ENCODE measurements at places on chromosomes 11 and 22. TPM values are rescaled to one million over a fixed set of nuclear protein-coding genes. Genes with fewer than 3 reads are reported as not detected.

Gene TPBGL
- under 0.01 TPM for total RNA-seq

Gene RIC8A
- 104 TPM for total RNA-seq

Gene CAPRIN1
- total RNA-seq: 154 TPM

Gene PLEKHA7
- under 0.01 TPM for total RNA-seq

Gene ST13
- 236 TPM for total RNA-seq

Gene APOL3
- total RNA-seq: 104 TPM

Gene RAC2
- total RNA-seq: 8.8 TPM

Gene JRKL
- 10.9 TPM for total RNA-seq

Gene SMIM38
- total RNA-seq: not detected

Gene OR4C46
- total RNA-seq: not detected

Gene TSGA10IP
- total RNA-seq: not detected

Gene BDNF
- 8.5 TPM for total RNA-seq

Gene AIFM3
- 0.46 TPM for total RNA-seq

Gene LYVE1
- 0.32 TPM for total RNA-seq

Gene CBLIF
- not detected for total RNA-seq

Gene BACE1
- total RNA-seq: 6.2 TPM

Gene PRDX5
- 287 TPM for total RNA-seq

Gene MS4A4E
- total RNA-seq: under 0.01 TPM

Gene RNF169
- total RNA-seq: 20.2 TPM

Gene CNGA4
- under 0.01 TPM for total RNA-seq

Gene OR52B6
- total RNA-seq: not detected

Gene MAP6
- total RNA-seq: 0.15 TPM

Data from epithelial cell of umbilical artery (primary cell).